ENCODE measurements at places on chromosomes 5 and 9.

DNA sequence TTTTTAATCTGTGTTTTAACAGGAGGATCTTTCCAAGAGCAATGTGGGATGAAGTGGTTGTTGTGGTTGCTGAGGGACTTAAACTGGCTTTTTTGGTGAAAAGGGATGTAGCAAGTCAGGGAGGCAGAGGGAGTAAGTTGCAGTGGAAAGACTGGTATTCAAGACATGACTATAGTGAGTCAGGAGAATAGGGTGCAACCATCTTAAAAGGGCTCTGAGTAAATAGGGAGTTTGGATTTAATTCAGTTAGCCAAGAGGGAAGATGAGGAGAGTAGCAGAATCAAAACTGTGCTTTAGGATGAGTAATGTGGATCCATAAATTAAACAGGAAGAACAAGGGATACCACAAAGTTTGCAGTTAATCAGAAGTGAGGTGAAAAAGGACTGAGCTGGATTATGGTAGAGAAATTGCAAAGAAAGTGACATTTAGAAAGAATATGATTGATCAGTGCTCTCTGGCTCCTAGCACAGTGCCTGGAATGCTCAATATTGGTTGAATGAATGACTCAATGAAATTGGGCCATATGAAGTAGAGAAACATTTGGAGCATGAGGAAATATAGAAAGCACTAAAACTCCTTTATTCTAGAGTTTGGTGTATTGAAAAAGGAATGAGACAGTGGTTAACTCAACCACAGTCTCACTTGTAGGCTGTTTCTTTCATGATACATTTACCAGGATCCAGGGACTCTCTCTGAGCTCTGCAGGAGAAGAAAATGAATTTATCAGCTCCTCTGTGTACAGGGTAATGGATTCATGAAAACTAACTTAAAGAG lies 5.1 kb downstream of the POLR3G start:
- no peak for DNase-seq

GRCh38 chr5:34734326-34734725 lies 78.2 kb downstream of the RAI14 start:
- DNase-seq, result no peak

GRCh38 chr9:79667120-79667519 lies 95.4 kb downstream of the TLE4 start:
- no peak for DNase-seq

DNA sequence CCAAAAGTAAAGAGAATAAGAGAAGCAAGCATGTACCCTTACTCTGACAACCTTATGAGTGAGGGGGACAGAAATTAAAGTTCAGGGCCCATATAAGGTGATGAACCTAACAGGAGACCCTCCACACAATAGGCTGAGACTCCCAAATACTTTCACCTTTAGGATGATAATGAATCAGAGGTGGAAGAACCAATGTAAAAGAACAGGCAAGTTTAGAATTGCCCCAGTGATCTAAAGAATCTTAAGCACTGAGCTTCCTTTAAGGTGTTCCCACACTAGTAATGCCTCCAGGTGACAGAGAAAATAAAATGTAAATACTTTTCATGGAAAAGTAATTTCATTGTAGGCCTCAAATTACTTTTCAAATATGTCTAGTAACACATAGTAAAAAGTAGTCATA lies 8.2 kb upstream of the FAM151B start:
- no peak for DNase-seq

- no peak for DNase-seq
These were observed 226.8 kb downstream of the TMEM167A start for GRCh38 chr5:82850393-82850792.
